ENCODE measurements at places on chromosomes 11 and 22.

- no peak for DNase-seq
Observed at GRCh38 chr11:116990061-116990473, 108.2 kb downstream of the SIK3 start.

DNA sequence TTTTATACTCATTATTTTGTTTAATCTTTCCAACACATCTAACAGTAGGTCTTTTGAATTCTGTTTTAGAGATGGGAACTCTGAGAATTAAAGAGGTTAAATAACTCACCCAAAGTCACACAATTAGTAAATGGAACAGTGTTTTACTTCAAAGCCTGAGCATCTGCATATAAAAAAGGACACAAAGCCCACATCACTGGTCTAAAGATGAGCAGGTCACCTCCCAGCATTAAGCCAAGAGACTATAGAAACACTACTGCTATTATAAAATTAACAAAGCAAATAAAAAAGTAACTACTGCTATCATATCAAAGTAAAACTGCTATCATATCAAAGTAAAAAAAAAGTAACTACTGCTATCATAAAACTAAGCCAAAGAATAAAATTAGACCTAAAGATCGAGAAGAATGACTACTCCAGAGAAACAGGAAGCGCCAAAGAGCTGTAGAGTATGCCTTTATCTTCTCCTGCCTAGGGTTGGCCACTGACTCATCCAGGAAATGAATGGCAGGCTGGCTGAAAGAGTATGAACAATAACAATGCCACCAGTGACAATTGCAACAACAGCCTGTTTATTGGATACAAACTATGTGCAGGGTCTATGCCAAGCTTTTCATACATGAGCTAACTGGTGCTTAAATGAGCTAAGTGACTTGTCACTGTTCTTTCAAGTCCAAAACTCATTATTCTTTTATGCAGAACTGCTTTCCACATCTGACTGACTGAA is 1153.0 kb upstream of the TENM4 start:
- no peak for DNase-seq

DNA sequence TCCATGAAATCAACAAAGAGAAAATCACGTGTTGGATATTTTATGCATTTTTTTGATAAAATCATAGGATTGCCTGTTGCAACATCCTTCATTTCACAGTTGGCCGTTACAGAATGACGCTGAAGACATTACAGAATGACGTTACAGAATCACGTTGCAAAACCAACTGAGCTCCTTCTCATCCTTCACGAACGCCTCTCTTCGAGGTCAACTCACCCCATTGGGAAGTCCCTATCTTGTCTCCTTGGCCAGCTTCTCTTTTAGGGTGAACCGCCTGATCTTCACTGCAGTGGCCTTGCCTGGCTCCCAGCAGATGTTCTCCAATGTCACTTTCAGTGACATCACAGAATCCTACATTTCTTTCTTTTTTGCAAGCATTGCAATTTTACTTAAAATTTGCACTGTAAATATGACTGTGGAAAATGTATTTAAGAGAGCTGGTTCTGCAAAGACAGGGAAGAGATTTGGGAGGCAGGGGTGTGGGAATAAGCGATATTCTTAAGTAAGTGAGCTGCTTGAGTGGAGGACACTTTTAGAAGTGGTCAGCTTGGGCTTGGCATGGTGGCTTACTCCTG is 5.1 kb downstream of the KRTAP5-7 start:
- no peak for DNase-seq

DNA sequence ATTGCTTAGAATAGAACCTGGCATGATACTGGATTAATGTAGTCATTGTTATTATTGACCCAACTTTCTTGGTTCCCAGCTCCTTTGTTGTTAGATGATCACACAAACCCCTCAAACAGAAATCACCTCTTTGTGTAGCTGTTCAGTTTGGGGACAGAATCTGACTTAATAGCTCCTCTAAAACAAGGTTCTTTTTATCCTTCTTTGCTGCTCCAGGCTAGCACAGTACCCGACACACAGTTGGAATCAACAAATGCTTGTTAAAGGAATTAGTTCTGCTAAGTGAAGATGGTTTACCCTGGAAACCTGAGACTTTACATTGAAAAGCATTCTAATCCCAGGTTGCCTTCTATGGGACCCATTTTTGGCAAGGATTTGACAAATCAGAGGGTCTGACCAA is 43.9 kb downstream of the GAB2 start:
- no peak for DNase-seq

GRCh38 chr11:107573438-107573837 is 7.9 kb upstream of the ALKBH8 start:
- DNase-seq = no peak

DNA sequence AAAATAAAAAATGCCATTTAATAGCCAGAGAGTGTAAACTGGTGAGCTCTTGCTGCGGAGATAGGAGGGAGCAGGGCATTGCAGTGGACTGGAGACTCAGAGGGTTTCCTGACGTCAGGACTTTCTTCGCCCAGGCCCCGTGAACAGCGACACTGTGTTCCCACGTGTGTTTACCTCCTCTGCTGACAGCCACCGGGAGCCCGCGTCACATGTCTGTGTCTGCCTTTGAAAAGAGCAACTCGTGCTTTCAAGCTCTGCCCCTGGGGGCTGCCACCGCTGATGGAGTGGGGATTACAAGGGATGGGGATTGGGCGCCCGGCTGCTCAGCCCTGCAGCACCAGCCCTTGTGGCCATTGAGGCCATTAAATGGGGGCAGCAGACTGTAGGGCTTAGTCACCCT is 3.3 kb downstream of the TANGO2 start:
- no peak for DNase-seq

DNA sequence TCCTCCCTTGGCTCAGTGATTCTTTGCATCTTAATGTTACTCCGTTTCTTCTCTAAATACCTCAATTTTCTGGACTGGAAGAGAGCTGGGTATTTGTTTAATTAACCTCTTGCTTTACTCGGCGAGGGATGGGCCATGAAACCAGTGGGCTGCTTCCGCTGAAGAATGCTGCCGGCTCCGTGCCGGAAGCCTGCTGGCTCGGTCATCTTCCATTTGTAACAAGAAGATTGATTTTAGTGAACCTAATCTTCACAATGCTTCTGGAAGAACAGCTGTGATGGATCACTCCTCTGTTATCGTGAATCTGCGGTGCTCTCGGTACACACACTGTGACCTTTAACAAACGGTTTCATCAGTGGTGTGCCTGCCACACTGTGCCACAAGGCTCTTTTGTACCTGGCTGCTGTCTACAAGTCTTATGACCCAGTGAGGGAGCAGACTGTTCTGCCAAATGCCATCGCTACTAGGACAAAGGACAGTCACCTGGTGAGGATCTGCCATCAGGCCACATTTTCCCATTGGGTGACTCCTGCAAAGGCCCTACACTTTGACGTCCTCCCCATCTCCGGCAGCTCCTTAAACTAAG is 25.3 kb upstream of the PARVB start:
- DNase-seq = no peak

GRCh38 chr11:128574576-128575011 is 12.8 kb downstream of the ETS1 start:
- DNase-seq = no peak

DNA sequence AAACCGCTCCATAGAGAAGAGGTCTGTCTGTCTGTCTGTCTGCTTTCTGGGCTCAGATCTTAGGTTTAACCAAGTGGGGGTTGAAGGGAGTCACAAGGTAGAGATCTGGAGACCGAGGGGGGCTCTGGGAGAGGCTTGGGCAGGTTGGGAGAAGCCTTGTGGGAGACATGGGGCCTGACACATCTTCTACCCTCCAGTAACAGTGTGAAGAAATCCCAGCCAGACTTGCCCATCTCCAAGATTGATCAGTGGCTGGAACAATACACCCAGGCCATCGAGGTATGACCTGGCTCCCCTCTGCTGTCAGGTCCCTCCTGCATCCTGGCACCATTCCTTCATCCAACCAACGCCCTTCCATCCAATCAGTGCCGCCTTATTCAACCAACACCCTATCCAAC is 7.4 kb downstream of the PRR33 start:
- no peak for DNase-seq

DNA sequence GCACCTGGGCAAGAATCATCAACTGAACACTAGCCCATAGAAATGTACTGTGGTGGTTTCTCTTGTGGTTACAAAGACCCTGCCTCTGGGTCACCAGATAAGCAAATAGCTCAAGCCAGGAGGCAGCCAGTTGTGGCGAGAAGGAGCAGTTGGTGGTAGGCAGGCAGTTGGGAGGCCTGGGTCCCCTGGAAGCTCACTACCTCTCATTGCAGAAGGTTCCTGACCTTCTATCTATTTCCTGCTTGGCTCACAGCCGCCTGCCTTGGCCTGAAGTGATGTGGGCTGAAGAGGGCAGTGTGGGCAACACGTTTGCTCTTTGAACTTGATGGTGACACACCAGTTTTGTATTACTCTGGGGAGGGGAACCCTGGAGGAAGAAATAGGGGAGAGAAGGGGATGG is 34.7 kb downstream of the NECTIN1 start:
- DNase-seq = no peak

GRCh38 chr22:31734512-31734911 is 15.4 kb downstream of the PRR14L start:
- DNase-seq = no peak

DNA sequence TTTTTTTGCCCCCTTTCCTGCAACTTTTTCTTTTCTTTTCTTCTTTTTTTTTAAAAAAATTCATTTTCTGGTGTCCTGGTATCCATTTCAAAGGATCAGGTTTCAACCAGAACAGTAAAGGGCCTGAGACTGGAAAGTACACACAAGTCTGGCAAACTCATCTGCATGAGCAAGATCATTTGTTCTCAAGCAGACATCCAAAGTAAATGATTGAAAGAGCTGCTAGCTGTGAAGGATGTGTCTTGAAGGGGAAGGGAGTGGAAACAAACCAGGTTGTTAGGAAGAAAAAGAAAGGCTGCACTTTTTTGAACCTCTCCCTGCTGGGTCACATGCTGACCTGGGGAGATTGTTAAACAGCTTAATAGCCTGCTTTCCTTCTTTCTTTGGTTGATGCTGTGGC is 5.3 kb downstream of the YAP1 start:
- no peak for DNase-seq

DNA sequence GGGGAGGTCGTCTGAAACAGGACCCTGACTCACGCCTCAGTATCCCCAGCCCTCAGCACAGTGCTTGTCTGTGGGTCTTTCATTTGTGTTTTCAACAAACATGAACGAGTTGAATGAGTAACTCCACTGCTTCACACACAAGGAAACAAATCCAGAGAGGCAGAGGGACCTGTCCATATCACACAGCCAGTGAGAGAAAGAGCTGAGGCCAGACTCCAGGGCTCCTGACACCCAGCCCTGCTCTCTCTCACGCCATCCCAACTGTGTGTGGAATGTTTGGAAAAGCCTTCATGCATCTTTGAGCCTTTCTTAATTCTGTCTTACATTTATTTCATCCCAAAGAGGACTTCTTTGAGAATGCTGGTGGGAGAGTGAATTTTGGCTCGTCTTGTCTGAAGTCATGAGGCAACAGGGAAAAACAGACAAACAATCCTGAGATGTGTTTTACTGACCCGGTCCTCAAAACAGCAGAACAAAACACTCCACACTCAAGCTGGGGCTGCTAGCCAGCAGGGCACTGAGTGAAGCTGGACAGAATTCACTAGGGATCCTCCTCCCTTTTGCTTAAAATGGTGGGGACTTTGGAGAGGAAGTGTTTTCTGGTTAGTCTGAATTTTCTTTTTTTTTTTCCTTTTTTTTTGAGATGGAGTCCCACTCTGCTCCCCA is 19.7 kb upstream of the ALG8 start:
- no peak for DNase-seq

DNA sequence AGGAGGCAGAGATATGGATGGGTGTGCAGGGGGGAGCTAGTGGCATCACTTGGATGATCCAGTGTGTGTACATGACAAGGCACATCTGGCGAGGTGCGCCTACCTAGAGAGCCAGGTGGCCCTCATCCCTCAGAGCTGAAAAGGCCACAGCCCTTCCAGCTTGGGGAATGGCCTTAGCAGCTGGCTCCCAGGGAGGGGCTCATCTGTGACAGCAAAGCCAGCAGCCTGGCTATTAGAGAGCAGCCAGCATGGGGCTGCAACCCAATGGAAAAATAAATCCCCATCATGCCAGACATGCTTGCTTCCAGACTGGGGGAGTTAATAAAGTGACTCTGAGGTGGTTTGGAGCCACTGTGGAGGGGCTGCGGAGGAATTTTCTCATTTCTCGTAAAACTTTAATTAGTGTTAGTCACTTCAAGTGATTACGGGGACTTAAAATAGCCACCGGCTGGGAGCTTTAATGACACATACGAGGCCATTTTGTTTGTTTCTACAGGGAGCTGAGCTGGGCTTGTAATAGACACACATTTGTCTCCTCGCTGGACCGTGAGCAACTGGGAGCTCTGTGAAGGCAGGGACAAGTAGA is 111.2 kb upstream of the ALX4 start:
- no peak for DNase-seq
